ENCODE measurements at places on chromosomes 2 and 18. TPM values are rescaled to one million over a fixed set of nuclear protein-coding genes. Genes with fewer than 3 reads are reported as not detected.

Gene AFF3
- total RNA-seq, result 0.39 TPM

Gene STON1
- 1.9 TPM for total RNA-seq

Gene KCNE4
- total RNA-seq, result not detected

GRCh38 chr18:40413160-40413559, 1541.9 kb upstream of the PIK3C3 start:
- no peak overlapping the region for H3K27ac ChIP-seq
- H3K4me1 ChIP-seq, result no peaks in the 10 kb centered on the region
- no peak overlapping the region for H3K4me3 ChIP-seq
- no peak for DNase-seq

- no peak overlapping the region for H3K4me3 ChIP-seq
- no peaks in the 10 kb centered on the region for H3K36me3 ChIP-seq
- DNase-seq, result no peak
- no peaks in the 10 kb centered on the region for H3K27me3 ChIP-seq
Measured at GRCh38 chr2:11933854-11934253, 187.4 kb downstream of the LPIN1 start.
